Cerebellum (tissue), 4 donors: ENCODE measurements at places on chromosomes 7 and 10.

DNA sequence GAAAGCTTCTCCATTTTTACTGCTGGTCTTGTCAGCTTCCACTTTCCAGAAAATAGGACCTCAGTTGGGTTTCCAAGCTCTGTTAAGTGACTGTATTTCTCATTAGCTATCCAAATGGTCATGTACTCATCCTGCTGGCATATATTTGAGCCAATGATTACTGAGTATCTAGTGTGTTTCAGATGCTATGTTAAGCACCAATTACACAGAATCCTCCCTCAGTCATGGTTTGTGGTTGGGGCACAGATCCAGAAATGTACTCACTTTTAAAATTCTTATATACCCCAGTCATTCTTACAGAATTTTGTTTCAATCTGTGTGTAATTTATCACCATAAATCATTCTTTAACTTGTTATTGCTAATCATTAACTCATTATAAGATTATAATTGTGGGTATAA lies 362.3 kb upstream of the MTPN start:
- no peak for DNase-seq

GRCh38 chr10:112988839-112989406 lies 38.9 kb downstream of the TCF7L2 start:
- no peak for DNase-seq

- DNase-seq, result peak; percentile 14
These were observed 101.0 kb downstream of the MYL10 start for GRCh38 chr7:101527844-101528667.

GRCh38 chr10:19638182-19638895 lies 177.9 kb upstream of the PLXDC2 start:
- DNase-seq, result no peak

- DNase-seq, result no peak
These were observed 100.1 kb downstream of the BTRC start for GRCh38 chr10:101453791-101454718.
